CD4-positive, alpha-beta T cell treated with Interleukin-6 at 100 ng/mL for 8 hours (primary cell): ENCODE measurements at places on chromosomes 5 and 9.

GRCh38 chr9:77779010-77779409 is 130.9 kb upstream of the GNA14 start:
- DNase-seq, result no peak

DNA sequence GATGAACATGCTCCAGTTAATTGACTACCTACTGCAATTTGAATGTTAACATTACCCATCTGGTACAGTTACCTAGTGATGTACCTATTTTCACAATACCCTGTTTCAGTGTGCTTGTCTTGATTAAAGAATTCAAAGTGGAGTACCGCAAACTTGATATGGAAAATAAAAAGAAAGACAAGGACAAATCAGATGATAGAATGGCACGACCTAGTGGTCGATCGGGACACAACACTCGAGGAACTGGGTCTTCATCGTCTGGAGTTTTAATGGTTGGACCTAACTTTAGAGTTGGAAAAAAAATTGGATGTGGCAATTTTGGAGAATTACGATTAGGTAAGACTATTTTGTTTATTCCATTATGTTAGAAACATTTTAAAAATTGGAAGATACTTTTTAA is 33.5 kb downstream of the CSNK1G3 start:
- no peak for DNase-seq

DNA sequence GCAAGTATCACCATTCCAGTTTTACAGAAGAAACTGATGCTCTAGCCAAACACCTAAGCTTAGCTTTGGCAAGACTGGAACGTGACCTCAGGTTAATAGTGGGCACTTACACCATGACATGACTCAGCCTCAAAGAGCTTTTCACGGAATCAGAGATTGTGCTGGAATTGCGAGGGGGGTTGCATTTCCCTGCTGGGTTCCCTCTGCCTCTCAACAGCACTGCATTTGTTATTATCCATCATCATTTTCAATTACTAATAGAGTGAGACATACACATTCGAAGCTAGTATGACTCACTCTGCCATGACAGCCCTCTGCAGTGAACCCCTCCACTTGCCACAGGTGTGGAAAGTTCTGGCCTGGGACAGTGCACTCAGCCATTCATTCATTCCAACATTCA is 8.0 kb downstream of the SPOCK1 start:
- DNase-seq, result no peak

- DNase-seq, result no peak
Measured at GRCh38 chr5:179375831-179376365, 30.6 kb upstream of the ADAMTS2 start.

DNA sequence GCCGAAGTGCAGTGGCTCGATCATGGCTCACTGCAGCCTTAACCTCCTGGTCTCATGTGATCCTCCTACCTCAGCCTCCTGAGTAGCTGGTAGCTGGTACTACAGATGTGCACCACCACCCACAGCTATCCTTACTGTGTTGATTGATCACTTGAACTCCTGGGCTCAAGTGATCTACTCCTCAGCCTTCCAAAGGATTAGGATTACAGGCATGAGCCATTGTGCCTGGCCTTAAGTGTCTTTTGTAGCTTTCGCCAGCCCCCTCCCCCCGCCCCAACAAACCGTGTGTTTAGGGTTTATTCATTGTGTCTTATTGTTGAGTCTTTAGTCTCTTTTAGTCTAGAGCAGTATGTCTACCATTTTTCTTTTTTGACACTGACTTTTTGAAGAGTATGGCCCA is 33.1 kb downstream of the SPIN1 start:
- DNase-seq, result no peak

DNA sequence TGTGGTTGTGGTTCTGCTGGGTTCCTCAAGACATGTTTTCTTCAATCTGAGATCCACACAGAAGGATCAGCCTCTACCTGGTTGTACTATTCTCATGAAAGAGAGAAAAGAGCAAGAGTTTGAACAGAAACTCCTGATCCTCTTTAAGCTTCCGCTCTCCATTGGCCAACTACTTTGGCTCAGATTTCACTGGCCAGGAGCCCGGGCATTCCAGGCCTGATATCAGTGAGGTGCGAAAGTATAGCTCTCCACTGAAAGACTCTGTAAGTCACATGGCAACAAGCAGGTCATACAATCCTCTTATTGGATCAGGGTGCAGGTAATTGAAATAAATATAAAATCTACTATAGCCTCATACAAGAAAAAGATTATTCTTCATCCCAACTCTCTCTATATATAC is 920.5 kb downstream of the TLE4 start:
- no peak for DNase-seq

- DNase-seq, result no peak
Measured at GRCh38 chr5:176719113-176719739, 71.9 kb downstream of the TSPAN17 start.

- DNase-seq, result no peak
Measured at GRCh38 chr9:134341306-134341705, 15.1 kb downstream of the RXRA start.

- DNase-seq, result no peak
Measured at GRCh38 chr5:180006141-180006540, 65.4 kb downstream of the RNF130 start.

DNA sequence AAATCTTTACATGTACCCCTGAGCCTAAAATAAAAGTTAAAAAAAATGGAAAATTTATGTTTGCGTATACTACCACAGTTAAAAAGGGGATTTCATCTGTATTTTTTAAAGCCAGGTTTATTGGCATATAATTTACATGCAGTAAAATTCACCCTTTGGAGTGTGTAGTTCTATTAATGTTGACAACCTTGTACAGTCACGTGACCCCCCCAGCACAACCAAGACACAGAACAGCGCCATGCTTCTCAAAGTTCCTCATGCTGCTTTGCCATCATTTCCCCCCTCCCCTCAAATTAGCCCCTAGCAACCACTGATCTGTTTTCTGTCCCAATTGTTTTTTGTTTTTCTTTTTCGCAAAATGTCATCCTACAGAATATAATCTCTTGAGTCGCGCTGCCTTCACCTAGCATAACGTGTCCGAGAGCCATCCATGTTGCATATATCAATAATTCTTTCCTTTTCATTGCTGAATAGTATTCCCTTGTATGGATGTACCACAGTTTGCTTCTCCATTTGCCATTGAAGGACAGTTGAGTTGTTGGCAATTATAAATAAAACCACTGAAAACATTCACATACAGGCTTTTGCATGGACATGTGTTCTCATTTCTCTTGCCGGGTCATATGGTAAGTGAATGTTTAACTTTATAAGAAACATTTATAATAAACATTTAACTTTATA is 105.3 kb downstream of the LHX2 start:
- no peak for DNase-seq

DNA sequence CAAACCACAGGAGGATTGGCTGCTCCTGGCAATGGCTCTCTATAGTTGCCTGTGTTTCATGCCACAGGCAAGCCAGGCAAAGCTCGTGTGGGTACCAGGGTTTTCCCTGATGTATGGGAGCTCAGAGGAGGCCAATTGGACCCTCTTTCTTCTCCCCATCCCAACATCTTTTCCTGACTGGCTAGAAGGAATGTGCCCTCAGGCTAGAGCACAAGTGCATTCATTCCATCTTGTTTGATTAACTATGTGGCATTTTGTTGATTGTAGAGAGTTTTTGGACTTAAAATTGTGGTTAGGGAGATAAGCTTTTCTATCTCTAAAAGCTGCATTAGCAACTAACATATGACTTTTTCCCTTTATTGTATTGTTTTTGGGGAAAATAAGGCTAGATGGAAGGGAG is 561.3 kb downstream of the PSAT1 start:
- DNase-seq, result no peak

DNA sequence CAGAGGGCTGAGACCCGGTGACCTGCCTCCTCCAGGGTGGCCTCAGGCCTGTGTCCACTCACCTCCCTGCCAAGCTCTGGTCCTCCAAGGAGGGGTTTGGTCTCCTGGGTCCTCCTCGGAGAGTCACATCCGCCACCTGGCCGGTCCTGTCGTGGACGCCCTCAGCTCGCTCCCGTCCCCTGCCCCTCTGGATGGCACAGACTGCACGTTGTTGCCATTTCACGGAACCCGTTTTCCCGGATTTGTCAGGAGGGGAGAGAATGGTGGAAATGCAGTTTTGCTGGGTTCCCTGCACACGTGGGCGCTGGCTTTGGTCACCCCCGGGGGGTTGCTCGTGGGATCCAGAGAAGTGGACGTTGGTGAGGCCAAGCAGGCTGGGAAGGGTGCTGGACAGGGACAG is 62.7 kb downstream of the RXRA start:
- DNase-seq, result no peak

DNA sequence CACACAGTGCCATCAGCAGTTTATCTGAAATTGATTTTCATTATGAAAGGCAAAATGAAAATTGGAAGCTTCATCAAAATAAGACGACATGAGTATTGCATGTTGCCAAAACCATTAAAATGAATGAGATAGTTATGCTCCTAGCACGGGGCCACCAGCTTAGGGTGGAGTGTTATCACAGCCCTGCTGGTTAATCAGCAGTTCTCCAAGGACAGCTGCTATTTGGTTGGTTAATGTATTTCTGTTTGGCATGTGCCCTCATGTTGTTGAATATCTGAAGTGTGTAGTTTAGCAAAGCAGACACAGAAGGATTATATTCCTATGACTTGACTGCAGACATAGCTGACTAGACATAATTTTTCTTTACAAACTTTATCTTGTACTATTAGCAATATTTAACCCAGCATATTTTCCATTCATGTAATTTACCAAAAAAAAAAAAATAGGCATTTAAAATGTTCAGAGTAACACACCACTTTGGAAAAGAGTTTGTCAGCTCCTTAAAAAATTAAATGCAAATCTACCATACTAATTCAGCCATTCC is 98.6 kb upstream of the PIK3R1 start:
- no peak for DNase-seq

DNA sequence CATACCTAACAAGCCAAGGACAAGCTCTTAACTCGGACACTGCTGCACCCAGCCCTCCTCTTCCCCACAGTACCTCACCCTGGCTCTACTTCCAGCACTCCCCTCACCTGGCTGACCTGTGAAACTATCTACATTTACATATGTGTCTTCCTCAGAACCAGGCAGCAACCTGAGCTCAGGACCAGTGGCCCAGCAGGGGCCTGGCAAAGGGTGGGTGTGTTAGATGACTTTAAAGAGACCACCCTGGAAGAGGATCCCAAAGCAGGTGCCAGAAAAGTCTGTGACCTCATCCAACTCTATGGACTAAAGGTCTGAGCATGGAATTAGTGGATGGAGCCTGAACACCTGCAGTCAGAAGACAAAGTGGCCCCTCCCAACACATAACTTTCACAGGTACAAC is 400.9 kb downstream of the SPOCK1 start:
- DNase-seq, result no peak

DNA sequence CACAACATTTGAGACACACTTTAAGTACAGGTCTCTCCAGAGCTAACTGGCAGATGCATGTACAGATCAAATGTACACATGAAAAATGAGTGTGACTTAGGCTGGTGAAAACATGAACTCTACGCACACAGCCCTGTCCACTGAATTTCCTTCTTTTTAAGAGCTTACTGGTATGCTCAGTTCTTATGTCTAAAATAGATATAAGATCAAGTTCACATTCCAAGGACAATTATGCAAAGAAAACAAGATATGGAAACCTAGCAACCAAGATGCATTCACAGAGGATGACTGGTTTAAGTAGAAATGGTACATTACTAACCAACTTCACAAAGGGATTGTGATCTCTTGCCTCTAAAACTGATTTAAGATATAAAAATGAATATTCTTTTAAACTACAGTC is 56.7 kb downstream of the TLE1 start:
- no peak for DNase-seq

DNA sequence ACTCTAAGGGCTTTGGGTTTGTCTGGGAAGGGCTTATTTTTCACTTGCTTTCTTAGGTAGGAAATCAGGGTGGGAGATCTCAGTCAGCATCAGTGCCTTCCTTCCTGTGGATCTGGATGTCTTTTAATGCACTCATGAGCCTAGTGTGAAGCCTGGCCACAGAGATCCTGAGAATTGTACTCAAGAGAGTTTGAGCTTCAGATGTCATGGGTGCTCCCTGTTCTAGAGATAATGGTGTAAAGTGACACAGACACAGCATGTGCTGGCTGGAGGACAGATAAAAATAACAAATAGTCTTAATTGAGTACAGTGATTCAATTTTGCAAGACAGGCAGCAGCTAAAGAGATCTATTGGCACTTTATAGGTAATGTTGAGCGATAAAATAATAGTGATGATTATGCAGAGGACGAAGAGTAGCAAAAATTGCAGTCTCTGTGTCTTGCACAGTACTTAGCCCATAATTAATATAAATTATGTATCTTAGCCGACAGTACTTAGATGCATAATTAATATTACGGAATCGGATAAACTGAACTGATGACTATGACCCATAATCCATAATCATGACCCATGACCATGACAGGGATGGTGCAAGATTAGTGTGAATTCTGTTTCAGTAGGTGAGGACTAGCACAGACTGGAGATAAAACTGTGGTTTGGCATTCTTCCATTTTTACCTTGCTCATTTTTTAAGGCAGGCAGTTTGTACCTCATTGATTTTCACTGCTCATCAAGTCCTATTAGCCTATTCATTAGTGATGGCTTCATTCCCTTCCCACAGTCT is 408.7 kb upstream of the PIK3R1 start:
- no peak for DNase-seq

- no peak for DNase-seq
Measured at GRCh38 chr9:129422032-129422842, 198.7 kb downstream of the C9orf50 start.

- no peak for DNase-seq
Measured at GRCh38 chr5:95619514-95620029, 315 bp upstream of the GPR150 start.

- no peak for DNase-seq
Measured at GRCh38 chr5:40796487-40796889, 1.7 kb downstream of the PRKAA1 start.

DNA sequence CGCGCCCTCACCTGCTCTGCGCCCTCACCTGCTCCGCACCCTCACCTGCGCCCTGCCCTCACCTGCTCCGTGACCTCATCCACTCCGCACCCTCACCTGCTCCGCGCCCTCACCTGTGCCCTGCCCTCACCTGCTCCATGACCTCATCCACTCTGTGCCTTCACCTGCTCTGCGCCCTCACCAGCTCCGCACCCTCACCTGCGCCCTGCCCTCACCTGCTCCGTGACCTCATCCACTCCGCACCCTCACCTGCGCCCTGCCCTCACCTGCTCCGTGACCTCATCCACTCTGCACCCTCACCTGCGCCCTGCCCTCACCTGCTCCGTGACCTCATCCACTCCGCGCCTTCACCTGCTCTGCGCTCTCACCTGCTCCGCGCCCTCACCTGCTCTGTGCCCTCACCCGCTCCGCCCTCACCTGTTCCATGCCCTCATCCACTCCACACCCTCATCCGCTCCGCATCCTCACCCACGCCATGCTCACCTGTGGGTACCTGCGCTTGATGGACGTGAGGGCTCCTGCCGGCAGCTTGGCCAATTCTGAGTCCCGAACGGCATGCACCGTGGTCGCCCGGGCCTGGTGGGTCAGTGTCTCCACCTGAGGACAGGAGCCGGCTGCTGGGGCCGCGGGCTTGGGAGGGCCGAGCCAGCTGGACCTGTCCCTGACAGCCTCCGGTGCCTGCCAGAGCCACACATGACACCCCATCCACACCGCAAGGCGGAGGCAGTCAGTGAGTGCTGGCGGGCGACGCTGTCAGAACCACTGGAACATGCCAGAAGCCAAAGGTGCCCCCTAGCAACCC is 35.6 kb upstream of the NSMF start:
- no peak for DNase-seq

GRCh38 chr9:6488395-6488794 is 75.4 kb downstream of the UHRF2 start:
- no peak for DNase-seq
